ENCODE measurements at places on chromosomes 1 and 21.

DNA sequence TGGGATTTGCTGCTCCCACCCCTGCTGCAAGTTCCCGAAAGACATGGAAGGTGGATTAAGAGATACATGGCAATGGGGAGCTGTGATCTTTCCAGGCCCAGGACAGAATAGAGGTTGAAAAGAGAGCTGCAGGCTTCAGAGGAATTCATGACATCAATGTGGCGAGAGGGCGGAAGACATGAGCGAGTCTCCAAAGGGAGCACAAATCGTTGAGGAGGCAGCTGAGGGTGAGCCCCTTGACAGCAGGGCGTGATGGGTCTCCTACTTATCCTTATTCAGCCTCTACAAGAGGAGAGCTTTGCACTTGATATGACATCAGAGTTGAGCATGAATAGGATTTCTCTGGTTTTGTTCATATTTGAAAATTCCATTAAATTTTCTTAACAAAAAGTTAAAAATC, 45.5 kb upstream of the TACSTD2 start:
- H3K4me1 ChIP-seq: peaks cover 33% of the 10 kb centered on the region
- H3K27me3 ChIP-seq: no peaks in the 10 kb centered on the region
- no peak for DNase-seq
- H3K36me3 ChIP-seq: no peaks in the 10 kb centered on the region
- no peak overlapping the region for H3K27ac ChIP-seq

DNA sequence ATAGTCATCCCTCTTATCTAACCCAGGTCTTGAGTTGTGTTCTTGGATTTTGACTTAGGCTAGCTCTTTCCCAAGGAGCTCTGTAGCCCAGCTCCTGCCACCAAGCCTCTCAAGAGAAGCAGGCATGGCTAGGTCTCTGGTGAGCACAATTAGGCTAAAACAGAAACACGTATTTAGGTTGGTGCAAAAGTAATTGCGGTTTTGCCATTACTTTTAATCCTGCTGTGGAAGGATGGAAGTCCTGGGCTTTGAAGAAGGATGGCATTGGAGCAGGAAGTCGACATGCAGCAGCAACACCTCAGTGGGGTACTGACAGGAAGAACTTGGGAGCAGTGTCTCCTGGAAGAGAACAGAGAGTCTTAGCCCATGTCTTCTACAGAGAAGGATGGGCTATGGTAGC, 80.0 kb upstream of the CCDC190 start:
- peaks cover 39% of the 10 kb centered on the region for H3K4me1 ChIP-seq
- no peaks in the 10 kb centered on the region for H3K27me3 ChIP-seq
- no peak overlapping the region for H3K27ac ChIP-seq
- no peak for DNase-seq
- no peak overlapping the region for H3K4me3 ChIP-seq

- no peak overlapping the region for H3K27ac ChIP-seq
- H3K27me3 ChIP-seq: no peaks in the 10 kb centered on the region
- H3K4me3 ChIP-seq: no peak overlapping the region
Measured at GRCh38 chr1:48726557-48727215, 50.0 kb downstream of the BEND5 start.

DNA sequence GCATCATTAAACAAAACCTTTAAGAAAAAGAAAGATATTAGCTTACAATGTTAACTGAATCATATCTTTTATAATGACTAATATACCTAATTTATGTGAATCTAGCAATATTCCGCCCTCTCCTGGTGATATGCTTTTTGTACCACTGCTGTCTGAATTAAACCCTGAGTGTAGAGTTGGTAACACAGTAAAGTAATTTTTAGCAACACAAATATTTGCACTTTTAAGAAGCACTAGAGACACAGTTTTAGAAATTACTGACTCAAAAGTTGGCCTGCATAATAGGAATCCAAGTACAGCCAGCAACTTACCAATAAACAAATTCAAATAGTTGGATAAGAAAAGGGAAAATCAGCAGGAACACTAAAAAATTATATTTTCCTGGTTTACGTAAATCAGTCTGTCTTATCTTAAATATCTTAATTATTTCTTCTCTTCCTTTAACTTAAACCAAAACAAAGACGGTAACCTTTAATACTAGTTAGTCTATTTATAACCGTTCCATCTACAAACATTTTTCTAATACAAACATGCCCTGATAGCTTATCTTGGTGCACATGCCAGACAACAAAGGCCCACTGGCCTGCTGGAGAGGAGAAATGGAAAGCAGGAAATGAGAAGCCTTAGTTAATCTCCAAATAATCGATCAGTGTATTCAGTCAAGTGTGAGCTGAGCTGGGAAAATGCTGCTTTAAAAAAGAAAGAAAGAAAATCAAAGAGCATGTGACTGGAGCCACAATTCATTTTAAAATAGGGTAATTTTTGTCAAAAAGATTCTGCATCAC, 246.0 kb downstream of the RERE start:
- peak overlapping the region; percentile 95 for H3K27ac ChIP-seq
- no peaks in the 10 kb centered on the region for H3K36me3 ChIP-seq
- no peak overlapping the region for H3K4me3 ChIP-seq
- peaks cover 46% of the 10 kb centered on the region for H3K4me1 ChIP-seq
- no peaks in the 10 kb centered on the region for H3K27me3 ChIP-seq
- no peak for DNase-seq

DNA sequence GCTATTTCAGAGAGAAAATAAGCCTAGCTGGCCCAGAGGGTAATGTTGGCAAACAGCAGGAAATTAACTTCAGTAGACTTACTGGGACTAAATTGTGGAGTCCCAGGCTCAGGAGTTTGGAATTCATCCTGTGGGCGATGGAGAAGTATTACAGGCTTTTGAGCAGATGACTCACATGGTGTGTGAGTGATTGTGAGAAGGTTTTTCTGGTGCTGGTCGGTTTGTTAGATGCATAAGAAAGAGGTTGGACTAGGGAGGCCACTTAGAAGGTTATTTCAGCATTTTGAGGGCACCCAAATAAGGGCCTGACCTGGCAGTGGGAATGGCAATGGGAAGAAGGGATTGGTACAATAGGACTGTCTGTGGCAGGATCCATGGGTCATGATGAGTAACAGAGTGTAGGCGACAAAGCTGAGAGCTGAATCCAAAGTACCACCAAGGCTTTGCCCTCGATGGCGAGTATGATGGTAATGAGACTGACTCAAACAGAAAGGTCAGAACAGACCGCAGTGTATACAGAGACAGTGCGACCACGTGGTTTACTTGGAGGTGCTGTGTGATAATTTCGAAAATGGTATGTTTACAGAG, 69.2 kb upstream of the KIF26B start:
- no peak for DNase-seq
- peaks cover 6% of the 10 kb centered on the region for H3K36me3 ChIP-seq
- H3K4me1 ChIP-seq: no peaks in the 10 kb centered on the region
- H3K4me3 ChIP-seq: no peak overlapping the region

GRCh38 chr1:38788341-38789336, 70.9 kb downstream of the RRAGC start:
- no peak overlapping the region for H3K27ac ChIP-seq
- H3K4me1 ChIP-seq: peaks cover 11% of the 10 kb centered on the region
- DNase-seq: no peak

- no peaks in the 10 kb centered on the region for H3K36me3 ChIP-seq
- DNase-seq: no peak
- H3K4me3 ChIP-seq: no peak overlapping the region
- peaks cover 2% of the 10 kb centered on the region for H3K27me3 ChIP-seq
- H3K4me1 ChIP-seq: no peaks in the 10 kb centered on the region
Measured at GRCh38 chr1:166673722-166674121, 165.6 kb upstream of the POGK start.

DNA sequence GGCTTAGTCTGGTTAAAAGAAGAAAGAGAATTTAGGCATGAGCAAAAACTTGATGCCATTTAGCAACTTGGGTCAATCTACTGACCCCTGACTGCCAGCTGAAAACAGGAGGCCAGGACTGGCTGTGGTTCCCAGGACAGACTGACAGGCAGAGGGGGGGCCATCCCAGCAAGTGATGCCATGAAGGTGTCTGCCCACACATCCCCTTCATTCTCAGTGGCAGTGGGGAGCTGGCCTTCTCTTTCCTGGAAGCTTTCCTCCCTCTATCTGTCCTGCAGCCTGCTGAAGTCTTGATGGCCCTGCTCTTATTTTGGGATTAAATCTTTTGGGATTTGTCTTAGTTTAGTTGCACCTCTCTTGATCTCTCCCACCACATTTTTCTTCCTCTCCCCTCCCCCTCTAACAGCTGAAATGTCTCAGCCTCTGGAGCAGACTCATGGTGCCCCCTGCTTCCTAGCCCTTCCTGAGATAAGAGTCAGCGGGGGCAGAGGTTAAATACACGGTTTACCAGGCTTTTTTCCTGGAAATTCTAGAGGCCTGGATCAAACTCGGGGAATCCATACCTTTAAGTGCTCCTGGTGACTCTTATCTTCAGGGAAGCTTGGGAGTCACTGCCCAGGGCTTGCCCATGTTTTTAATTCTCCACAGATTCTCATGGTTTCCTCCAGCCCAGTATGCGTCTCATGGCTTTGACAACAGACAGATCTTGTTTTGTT, 99.5 kb upstream of the TSPAN2 start:
- no peak overlapping the region for H3K4me3 ChIP-seq
- H3K36me3 ChIP-seq: no peaks in the 10 kb centered on the region
- no peak for DNase-seq
- no peak overlapping the region for H3K27ac ChIP-seq

DNA sequence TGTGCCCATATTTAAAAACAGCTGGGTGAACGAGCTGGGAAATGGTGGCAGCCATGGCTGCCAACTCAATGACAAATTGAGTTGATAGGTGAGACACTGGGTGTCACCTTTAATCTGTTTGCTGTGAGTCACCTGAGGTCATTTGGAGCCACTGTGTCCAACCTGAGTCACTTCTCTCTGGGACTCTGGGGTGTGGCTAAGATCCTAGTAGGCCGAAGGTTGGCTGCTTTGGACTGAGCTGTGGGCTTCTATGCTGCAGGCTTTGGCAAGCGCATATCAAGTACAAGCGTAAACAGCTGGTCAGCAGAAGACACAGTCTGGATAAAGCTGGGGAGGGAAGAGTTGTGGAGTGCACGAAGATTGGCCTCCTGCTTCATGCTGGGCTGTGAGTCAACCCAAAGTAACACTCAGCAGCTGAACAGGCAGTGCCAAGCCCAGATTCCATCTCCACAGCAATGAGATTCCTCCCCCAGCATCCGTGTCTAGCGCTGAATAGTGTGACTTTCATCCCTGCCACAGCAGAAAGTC, 24.0 kb downstream of the TEX35 start:
- H3K4me3 ChIP-seq: no peak overlapping the region
- H3K4me1 ChIP-seq: peaks cover 5% of the 10 kb centered on the region
- no peaks in the 10 kb centered on the region for H3K27me3 ChIP-seq
- no peak for DNase-seq
- H3K27ac ChIP-seq: no peak overlapping the region
- no peaks in the 10 kb centered on the region for H3K36me3 ChIP-seq

GRCh38 chr1:2840036-2840809, 38.7 kb upstream of the TTC34 start:
- no peaks in the 10 kb centered on the region for H3K27me3 ChIP-seq
- H3K4me1 ChIP-seq: no peaks in the 10 kb centered on the region
- H3K27ac ChIP-seq: no peak overlapping the region

DNA sequence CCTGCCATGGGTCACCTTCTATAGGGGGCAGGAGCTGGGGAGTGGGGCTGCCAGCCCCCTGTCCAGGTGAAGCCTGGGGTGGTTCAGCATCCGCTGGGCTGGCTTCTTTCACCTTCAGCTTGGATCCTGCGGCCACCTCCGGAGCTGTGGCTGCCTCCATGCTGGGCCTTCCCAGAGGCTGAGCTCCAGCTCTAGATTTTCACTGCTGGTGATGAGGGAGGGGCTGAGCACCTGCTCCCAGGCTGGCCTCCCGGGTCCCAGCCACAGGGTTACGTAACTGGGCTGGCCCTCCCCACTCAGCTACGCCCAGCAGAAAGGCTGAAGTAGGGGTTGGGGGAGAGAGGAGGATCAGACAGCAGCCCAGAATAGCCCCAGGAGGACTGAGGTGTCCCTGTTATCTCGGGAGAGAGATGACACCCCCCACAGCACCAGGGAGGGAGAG, at the start of gene MYBPHL:
TSS of gene MYBPHL (minus strand) at position 180 of the 442 bp plus-strand sequence. CDS start at position 160, 20 bp downstream.
- no peaks in the 10 kb centered on the region for H3K36me3 ChIP-seq
- DNase-seq: no peak
- H3K27ac ChIP-seq: peak within 1 kb of the TSS; percentile 81
- H3K4me3 ChIP-seq: no peak within 1 kb of the TSS

DNA sequence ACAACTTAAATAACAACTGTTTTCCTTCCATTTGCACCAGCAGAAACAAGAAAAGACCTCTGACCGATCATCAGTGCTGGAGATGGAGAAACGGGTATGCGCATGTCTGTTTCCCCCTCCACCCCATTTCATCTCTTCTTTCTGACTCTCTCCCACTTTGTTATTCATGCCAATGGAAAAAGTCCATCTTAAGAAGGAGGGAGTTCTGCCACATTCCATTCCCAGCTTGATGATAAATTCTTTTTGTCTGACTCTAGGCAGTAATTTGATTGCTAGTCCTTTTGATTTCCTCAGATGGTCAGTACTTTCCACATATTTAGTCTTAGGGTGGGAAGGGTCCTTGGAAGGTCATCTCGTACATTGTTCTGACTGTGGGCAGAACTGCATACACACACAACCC, 142.5 kb downstream of the SYT2 start:
- H3K4me1 ChIP-seq: peaks cover 46% of the 10 kb centered on the region
- H3K27me3 ChIP-seq: no peaks in the 10 kb centered on the region
- peaks cover 5% of the 10 kb centered on the region for H3K36me3 ChIP-seq
- H3K27ac ChIP-seq: peak overlapping the region; percentile 93
- H3K4me3 ChIP-seq: no peak overlapping the region

GRCh38 chr1:115088871-115089419, 358 bp downstream of the TSPAN2 start:
- H3K4me3 ChIP-seq: peak overlapping the region; percentile 65
- H3K27ac ChIP-seq: no peak overlapping the region
- H3K27me3 ChIP-seq: peaks cover 28% of the 10 kb centered on the region
- no peak for DNase-seq
- H3K4me1 ChIP-seq: peaks cover 36% of the 10 kb centered on the region

Data from mesothelial cell of epicardium (in vitro differentiated cells).